Cerebellum (tissue), 4 donors: ENCODE measurements at places on chromosomes 4 and X.

- no peak for DNase-seq
Measured at GRCh38 chr4:77154761-77155499, 2.1 kb upstream of the CCNG2 start.

DNA sequence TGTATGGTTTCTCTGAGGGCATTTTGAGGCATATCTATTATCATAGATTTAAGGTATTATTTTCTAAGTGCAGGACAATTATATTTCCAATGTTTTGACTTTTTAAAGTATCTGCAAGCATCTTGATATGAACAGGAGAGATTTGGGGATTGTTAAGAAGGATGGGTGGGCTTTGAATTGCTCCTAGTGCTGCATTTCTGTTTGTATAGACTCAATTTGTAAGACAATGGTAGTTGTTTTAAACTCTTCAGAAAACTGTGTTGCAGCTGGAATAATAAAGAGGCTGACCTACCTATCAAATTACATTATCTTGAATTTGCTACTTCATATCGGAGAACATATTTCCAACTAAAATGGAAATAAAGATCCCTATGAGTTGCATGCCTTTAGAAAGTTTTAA lies 570.3 kb downstream of the ADGRL3 start:
- DNase-seq, result no peak

DNA sequence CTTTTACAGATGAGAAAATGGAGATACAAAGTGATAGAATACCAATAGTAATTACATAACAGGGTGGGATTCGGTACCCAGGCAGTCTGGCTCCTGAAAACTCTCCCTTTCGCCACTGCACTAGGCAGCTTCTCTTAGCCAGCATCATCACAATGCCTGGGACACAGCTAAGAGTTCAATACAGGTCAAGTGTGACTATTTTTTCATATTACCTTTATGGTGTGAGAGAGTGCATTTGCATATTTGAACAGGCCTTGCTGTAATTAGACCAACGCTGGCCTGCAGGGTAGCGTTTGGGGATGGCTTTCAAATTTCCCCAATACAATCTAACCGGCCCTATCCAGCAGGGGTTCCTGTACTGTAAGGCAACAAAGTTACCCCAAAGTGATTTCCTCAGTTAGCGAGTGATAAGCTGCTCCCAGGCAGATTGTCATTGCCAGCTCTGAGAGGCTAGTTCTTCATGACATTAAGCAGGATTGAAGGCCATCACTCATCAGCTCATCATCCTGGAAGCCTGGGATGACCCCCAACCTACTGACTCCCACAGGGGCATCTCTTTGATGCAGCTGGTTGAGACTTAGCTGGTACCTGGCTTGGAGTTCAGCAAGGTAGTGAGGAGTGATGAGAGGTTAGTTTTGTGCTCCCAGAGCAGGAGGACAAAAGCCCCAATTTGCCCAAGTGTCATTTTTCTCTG lies 836.8 kb upstream of the LCORL start:
- no peak for DNase-seq

DNA sequence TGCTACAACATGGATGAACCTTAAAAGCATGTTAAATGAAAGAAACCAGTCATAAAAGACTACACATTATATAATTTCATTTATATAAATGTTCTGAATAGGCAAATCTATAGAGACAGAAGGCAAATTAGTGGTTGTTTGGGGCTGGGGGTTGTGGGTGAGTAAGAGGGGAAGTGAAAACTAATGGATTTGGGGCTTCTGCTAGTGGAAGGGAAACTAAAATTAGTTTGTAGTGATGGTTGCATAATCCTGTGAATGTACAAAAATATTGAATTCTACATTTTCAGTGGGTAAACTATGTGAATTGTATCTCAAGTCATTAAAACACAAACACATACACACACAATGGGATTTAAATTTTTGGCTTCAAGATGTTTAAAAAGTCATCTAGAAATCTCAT lies 25.4 kb upstream of the LIMCH1 start:
- no peak for DNase-seq

GRCh38 chrX:40104985-40105834 lies 7.5 kb upstream of the BCOR start:
- DNase-seq, result no peak

DNA sequence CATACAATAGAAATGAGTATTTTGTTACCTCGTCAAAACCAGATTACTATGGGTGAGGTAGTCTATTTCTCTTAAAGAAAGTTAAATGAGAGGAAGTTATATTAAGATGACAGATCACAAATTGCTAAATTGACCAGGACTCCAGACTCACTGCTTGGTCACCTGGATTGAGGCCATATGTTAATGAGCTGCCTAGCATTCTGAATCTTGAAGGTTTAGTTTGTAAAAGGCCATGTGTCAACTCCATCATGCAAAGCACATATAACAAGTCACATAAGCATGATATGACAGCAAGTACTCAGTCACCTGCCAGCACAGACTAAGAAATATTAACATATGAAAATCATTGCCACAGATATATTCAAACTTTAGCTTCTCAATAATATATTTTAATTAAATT lies 72.6 kb downstream of the EPHA5 start:
- no peak for DNase-seq

DNA sequence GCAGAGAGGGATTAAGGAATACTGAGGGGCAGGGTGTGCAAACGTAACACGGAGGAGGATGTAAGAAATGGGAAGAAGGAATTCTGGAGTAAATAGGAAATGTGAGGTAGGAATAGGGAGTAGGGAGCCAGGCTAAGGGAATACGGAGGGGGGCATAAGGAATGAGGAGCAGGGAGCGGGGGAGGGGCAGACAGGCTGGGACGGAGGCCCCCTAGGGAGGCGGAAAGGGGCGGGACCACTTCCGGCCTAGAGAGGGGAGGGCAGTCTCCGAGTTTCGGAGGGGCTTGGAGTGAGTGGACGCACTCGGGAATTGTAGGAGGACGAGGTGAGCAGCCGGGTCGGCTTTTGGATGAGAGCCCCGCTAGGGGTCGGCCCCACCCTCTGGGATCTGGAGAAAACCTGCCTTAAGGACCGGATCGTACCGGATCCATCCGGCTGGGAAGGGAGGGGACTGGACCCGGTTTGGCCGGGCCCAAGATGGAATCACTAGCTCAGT lies 612 bp downstream of the MAGED2 start:
- DNase-seq, result peak; percentile 79

- no peak for DNase-seq
Measured at GRCh38 chr4:123874063-123874462, 477.5 kb downstream of the SPRY1 start.

- DNase-seq, result no peak
Measured at GRCh38 chr4:8370835-8371595, 69.5 kb downstream of the ACOX3 start.
